ENCODE measurements at places on chromosomes 6 and 20.
A peak's percentile ranks its signal among the peaks of the same experiment; 100 is the strongest.

DNA sequence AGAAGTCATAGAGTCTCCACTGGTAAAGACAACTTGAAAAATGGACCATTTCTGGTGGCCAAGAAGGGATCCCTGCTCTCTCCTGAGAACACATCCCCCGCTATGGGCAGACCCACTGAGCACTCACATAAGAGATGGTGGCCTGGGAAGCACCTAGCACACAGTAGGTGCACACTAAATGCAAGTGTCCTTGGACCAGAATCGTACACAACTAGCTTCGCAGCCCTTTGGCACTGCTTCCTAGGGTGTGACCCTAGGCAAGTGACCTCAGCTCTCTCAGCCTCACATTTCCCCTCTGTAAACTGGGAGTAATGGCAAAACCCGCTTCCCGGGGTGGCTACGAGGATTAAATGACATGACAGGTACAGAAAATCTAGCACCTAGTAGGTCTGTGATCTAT is 35.1 kb downstream of the KCNB1 start:
- no peak for DNase-seq

DNA sequence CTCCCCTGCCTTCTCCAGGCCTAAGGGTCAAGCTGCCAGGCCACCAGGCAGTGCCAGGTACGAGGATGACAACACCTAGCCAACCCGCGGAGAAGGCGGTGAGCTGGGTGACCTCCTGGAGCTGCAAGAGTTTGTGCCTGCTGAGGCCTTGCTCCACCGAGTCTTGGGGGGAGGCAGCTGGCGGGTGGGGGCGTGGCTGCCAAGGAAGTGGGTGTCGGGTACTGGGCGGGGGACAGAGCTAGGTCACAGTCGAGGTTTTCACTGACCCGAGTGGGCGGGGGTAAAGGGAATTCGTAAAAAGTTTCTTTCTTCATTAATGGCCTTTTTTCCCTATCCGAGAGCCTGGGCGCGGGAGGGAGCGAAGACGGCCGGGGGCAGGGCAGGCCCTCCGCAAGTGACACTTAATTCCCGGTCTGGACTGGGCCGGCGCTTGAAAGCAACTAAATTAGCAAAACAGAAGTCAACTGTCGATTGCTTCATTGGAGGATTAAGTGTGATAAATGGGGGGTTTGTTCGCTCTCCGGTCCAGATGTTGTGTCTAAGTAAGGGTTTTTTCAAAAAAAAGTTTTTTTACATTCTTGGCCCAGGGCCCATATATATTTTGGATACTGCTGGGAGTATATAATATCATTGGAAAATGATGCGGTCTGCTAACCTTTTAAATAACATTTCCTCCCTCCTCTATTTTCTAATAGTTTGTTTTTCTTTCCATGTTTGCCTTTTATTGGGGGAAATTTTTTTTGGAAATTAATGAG is 43.1 kb upstream of the FOXP4 start:
- DNase-seq, result no peak

DNA sequence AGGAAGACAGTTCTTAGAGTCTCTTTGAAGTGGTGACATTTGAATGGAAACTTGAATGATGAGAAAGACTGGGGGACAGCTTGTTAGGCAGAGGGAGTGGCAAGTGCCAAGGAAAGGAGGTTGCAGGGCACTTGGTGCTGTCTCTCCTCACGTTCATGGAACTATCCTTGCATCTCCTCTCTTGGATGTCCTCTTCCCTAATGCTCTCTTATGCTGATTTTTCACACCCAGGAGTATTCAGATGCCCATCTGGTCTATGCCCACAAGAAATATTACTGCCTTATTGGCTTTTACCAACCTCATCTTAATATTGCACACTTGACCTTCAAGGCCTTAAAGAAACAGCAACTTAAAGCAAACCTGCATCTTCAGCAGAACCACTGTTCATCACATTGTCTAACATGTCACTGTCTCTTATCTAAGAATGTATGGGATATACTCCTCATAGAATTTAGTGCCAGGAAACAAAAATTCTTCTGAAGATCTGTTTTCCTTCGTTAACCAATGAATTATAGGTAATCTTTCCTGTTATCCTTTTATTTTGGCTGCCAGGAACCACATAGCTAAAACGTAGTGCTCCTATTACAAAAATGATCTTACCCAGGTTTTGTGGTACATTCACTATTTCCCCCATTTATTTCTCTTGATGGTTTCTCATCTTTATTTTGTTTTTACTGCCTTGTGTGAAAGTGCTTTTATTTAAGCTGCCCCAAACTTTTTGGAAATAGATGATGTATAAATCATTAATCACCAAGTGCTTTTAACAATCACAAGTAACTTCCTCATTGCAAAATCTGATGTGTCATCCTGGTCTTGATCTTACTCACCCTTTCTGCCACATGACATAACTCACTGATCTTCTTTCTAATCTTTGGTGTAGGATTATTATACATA is 12.8 kb downstream of the RGS17 start:
- DNase-seq, result no peak

- DNase-seq, result no peak
Observed at GRCh38 chr6:116390581-116390980, 19.8 kb downstream of the DSE start.

DNA sequence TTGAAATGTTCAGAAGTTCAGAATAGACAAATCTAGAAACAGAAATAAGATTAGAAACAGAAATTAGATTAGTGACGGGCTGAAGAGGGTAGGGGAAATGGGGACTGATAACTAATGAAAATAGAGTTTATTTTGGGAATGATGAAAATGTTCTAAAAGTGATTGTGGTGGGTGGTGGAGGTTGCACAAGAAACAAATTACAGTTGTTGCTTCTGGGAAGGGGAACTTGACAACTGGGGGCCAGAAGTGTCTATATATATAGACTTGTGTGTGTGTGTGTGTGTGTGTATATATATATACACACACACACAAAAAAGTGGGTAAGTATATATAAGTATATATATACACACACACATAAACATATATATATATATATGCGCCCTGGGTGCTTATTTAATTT is 86.5 kb upstream of the RREB1 start:
- DNase-seq, result no peak

- DNase-seq, result peak; percentile 79
Observed at GRCh38 chr6:36666826-36667591, 11.5 kb upstream of the CDKN1A start.

- no peak for DNase-seq
Observed at GRCh38 chr20:41627611-41628244, 9.6 kb upstream of the CHD6 start.

- DNase-seq, result no peak
Observed at GRCh38 chr6:163707387-163708355, 293.2 kb downstream of the QKI start.

GRCh38 chr6:117919775-117920729 is 13.0 kb downstream of the SLC35F1 start:
- no peak for DNase-seq

DNA sequence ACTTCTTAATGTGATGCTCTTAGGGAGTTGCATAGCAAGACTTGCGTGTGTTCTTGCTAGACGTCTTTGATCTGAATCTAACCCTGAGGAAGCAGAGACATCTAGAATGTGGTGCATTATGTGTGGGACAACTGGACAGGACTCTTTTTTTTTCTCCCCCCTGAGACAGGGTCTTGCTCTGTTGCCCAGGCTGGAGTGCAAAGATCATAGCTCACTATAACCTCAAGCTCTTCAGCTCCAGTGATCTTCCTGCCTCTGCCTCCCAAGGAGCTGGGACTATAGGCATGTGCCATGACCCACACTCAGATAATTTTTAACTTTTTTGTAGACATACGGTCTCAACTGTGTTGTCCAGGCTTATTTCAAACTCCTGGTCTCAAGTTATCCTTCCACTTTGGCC is 34.0 kb downstream of the PCMT1 start:
- DNase-seq, result no peak

Measured in mucosa of gallbladder (tissue), 1 donor.